T-helper 17 cell (primary cell): ENCODE measurements at places on chromosomes 3 and 15.

- DNase-seq: no peak
Observed at GRCh38 chr3:33941804-33942203, 143.4 kb downstream of the PDCD6IP start.

DNA sequence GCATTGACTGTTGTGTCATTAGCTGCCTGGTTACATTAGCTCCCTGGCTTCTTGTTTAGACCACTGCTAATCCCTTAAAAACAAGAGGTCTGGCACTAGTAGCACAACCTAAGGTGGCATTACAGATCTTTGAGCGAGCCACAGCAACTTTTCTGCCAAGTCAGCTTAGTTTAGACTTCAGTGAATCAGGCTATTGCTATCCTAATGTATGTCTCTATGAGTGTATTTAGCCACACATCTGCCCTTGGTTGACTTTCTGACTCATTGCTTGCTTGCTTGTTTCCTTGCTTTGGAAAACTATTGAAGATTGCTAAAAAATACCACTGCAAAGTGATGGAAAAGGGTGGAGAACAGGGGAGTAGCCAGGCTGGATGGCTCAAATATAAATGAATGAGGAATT, 50.2 kb downstream of the CHP1 start:
- no peak for DNase-seq

DNA sequence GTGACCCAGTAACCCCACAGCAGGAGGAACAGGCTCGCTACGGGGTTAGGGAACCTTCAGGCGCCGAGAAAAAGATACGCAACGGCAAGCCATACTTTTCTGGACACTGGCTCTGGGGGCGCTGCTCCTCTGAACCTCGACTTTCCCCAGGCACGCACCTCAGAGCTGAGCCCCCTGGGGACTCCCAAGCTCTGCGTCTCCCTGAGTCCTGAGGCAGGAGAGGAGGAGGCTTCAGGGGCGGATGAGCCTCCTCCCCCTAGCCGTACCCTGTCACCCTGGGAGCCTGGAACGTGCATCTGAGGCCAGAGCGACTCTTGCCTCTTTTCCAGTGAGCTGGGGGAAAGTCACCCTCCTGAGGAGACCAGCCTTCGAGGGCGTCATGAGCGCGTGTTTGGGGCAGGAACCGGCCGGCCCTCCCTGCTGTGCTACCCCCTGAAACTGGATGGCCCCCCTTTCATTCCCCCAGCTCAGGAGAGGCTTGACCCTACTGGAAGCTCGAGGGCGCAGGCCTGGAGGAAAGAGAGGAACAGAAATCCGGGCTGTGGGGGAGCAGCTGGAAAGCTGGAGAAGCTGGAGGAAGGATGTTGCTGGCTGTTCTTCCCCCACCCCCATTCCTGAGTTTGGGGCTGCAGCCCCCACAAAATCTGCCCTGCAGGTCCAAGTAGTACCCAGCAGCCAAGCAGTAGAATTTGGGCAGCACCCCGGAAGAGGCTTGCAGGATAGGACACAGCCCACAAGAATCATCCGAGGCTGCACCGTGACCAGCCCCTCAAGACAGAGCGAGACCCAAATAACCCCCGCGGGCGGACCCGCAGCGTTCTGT, 25.1 kb upstream of the POLG start:
- no peak for DNase-seq

GRCh38 chr3:24272875-24273274, 221.8 kb downstream of the THRB start:
- no peak for DNase-seq

GRCh38 chr3:105397974-105398373, 31.3 kb downstream of the ALCAM start:
- DNase-seq: no peak

- DNase-seq: no peak
Observed at GRCh38 chr15:60076045-60076444, 71.9 kb downstream of the FOXB1 start.

DNA sequence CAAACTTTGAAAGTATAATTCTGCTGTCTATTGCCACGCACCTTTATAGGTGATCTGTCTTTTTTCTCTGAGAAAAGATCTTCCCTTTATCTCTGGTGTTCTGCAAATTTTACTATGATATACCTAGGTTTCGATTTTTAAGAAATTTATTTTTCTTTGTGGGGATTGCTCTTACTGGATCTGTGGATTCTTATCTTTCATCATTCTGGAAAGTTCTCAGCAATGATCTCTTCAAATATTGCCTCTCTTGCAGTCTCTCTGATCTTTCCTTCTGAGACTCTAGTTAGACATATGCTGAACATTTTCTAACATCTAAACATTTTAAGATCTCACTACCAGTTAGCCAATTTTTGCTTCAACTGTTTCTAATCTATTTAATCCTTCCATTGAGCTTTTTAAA, 47.0 kb upstream of the ATOSA start:
- no peak for DNase-seq

GRCh38 chr3:24135280-24135679, 190.2 kb downstream of the NR1D2 start:
- no peak for DNase-seq

DNA sequence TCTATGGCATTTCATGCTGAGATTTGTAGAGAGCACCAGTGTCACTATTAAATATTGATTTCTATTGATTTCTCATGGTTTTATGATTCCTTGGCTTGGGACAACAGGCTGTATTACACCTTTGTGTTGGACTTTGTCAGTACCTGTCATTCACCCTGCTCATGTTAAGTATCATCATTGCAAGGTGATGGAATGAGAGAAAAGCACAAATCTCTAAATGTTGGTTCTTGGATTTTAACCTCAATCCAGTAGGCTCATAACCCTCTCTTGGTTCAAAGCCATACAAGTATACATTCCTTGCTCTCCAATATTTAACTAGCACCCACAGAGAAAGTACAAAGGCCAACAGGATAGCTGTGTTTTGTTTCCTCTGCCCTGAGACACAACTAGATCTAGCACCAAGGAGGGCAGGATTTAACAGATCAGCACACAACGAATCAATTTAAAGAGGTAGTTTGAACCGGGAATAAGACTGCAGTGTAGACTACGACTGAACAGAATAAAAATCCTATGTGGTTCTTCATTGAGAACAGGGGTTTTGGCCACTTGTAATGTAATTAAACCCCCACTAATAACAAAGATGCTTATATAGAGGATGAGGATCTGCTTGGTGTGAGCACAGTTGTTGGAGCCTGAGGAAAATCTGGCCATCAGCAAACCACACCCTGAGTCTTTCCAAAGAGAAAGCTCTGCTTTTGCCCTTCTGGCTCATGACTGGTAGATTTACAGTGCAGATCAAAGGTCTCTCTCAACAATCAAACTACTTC, 78.0 kb upstream of the TNFSF10 start:
- DNase-seq: no peak

DNA sequence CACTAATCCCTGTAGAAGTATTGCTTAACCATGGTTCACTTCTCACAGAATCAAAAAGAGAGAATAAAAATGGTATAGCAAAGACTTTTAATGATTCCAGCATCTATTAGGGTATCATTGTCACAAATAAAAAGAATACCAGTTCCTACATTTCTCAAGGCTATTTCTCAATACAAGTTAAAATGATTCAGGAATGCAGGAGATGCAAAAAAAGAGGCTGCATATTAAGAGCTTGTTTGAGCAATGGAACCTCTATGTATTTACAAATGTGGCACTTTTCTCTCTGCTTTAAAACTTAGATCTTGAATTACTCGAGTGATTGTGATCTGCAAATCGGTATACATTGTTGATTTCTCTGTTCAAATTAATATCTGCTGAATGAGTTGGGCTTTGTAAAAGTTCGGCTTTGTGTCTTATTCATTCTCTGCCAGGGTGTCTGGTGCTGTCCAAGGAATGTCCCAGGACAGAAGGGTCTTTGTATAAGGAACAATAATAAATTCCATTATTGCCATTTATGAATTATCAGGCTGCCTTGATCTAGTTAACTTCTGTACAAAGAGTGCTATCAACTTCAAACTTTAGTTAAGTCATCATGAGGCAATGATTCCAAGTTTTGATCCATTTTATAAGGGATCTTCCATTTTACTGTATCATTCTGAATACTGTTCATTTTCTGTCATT, 364.2 kb downstream of the RBMS3 start:
- no peak for DNase-seq

DNA sequence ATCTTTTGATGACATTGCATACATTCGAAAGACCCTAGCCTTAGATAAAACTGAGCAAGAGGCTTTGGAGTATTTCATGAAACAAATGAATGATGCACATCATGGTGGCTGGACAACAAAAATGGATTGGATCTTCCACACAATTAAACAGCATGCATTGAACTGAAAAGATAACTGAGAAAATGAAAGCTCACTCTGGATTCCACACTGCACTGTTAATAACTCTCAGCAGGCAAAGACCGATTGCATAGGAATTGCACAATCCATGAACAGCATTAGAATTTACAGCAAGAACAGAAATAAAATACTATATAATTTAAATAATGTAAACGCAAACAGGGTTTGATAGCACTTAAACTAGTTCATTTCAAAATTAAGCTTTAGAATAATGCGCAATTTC, 16.7 kb downstream of the KCNMB3 start:
- DNase-seq: no peak

- no peak for DNase-seq
Observed at GRCh38 chr3:190514413-190515153, 698 bp downstream of the IL1RAP start.

DNA sequence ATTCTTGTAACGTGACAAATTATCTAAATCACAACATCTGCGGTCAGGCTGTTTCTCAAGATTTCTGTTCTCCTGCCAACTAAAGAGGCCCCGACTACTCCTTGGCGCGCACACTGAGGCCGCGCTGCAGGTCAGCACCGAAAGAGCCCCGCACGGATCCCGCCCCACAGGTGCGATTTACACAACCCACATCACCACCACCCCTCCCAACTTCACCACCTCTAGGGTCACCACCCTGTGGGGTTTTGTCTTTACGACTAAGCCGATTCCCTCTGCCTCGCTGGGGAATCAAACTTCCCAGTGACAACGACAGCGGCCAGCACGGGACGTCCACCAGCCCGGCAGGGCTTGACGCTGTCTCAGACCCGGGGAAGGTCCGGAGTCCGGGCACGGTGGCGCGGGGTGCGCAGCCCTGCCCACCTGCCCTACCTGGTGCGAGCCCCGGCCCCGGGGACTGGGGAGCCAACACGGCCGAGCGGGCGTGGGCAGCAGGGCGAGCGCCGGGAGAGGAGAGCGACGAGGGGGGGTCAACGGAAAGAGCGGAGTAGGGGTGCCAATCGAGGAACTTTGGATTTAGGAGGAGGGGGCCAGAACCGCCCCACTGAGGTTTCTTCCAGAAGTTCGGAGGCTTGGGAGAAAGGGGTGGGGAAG, 764 bp downstream of the UACA start:
- no peak for DNase-seq
